ENCODE measurements at places on chromosomes 16 and 17.
A peak's percentile ranks its signal among the peaks of the same experiment; 100 is the strongest.

DNA sequence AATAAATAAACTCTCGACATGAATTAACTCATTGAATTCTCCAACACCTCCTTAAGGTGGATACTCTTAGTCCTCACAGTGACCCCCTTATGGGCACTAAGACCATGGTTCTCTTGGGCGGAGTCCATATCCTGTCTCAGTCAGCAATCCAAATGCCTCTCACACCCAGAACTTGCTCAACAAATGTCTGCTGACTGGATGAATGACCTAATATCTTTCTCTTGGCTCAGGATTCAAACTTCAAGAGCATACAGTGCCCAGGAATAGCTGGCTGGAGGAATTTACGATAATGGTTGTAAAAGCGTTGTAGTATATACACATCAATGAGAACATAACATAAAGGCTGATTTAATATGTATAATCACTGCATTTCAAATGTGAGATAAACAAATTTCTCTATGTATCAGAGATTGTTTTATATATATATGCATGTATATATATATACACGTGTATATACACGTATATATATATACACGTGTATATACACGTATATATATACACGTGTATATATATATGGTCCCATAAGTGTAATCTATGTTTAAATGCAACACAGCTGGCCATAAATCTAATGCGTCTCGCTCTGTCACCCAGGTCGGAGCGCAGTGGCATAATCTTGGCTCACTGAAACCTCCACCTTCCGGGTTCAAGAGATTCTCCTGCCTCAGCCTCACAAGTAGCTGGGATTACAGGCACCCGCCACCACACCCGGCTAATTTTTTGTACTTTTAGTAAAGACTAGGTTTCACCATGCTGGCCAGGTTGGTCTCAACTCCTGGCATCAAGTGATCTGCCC lies 6.5 kb upstream of the UBB start:
- no peak for DNase-seq

- DNase-seq, result no peak
Observed at GRCh38 chr17:49659661-49660382, 18.1 kb downstream of the SPOP start.

DNA sequence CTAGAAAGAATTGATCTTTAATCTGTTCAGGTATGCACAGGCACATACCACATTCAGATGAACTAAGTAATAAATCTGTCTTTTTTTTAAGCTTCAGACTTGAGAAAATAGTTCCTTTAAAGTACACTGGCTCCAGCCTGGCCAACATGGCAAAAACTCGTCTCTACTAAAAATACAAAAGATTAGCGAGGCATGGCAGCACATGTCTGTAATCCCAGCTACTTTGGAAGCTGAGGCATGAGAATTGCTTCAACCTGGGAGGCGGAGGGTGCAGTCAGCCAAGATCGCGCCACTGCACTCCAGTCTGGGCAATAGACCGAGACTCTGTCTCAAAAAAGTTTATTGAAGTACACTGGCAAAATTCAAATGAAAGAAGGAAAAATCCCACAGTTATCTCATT lies 111.0 kb upstream of the NETO2 start:
- DNase-seq, result no peak

DNA sequence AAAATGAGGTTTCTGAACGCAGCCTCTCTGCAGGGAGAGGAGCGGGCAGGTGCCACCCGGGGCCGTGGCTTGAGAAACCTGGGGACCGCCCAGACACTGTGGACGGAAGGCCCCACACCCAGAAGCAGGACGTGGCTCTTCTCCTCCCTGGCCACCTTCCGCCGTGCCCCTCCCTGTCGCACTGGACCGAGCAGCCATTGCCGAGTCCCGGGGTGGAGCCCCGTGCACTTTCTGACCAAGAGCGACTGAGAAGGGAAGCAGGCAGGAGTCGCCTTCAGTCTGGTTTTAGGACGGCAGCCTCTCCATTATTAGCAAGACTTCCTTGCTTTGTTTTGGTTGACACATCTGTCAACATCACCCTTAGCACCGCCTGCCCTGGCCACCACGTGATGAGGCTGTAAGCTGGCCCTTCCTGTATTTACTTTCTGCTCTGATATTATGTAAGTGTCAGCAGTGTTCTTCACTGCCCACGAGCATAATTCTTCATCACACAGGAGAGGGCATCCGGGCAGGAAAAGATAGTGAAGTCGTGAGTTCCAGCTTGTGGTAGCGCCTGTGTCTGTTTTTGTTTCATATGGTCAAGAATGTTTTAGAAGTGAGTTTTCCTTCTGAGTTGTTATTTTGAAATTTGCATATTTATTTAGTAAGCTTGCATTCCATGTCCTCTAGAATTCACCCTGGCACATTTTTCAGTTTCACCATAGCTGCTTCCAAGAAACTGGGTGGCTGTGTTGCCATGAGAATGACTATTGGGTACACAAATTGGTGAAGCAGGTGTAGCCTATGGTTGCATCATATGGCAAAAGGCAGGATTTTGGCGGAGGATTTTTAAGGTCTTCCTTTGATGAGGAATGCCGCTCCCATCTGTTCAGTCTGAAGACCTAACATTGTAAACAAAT lies 1.0 kb downstream of the HERPUD1 start:
- peak; percentile 90 for DNase-seq

DNA sequence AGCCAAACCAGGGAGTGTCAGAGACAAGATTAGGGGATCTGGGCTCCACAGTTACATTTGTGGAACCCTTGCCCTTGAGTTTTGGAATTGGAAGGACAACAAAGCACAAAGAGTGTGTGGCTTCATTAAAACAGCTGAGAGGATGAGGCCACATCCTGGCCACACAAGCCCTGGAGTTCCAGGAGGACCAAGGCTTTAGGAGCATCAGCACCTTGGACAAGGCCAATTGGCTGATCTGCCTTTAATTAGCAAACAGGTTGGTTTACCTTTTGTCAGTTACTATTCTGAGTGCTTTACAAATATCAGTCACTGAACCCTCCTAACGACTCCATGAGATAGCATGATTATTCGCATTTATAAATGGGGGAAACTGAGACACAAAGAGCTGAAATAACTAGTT lies 54.7 kb downstream of the SLC6A2 start:
- DNase-seq, result no peak

DNA sequence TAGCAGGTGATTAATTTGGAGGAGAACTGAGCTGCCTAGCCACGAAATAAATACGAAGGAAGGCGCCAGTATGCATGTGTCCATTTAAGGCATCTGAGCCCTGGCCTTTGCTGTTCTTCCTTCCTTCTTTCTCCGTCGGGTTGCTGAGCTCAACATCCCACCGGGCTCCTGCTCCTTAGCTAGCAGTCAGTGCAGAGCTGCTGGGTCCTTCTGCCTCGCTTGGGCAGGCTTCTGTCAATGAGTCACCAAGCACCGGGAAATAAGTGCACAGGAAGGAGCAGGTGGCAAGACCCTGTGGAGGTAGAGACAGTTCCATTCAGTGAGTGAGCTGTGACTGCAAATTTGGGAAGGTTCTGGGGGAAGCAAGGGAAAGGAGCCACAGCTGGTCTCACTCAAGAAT lies 120.7 kb downstream of the CCDC182 start:
- no peak for DNase-seq

- DNase-seq, result peak; percentile 31
Observed at GRCh38 chr16:83247767-83248372, 559.9 kb upstream of the HSBP1 start.

GRCh38 chr16:72125635-72126428 lies 32.2 kb downstream of the DHX38 start:
- DNase-seq, result peak; percentile 4

GRCh38 chr16:66549284-66550131 lies at the start of gene TK2:
TK2 (minus strand) TSS chr16:66550122; CDS start chr16:66550061, 61 bp downstream.
- peak; percentile 63 for DNase-seq

DNA sequence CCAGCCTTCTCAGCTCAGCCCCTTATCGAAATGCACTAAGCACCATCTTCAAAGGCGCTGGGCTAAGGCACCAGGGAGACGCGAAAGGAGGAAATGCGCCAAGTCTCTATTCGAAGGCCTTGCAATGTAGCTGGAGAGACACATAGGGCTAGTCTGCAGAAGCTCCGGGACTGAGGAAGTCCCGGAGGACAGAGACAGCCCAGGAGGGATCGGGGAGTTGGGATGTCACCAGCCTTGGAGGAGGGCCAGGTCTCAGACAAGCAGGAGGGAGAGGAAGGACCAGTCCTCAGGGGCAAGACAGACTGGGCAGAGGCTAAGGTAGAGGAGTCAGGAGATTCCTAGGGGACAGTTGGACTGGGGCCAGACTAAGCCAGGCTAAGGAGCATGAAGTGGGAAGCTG lies 8.5 kb downstream of the C17orf100 start:
- DNase-seq, result no peak

- peak; percentile 83 for DNase-seq
Observed at GRCh38 chr17:42659079-42659931, at the start of gene TUBG2. TUBG2 (plus strand) TSS chr17:42659284; CDS start chr17:42659504, 220 bp downstream.

DNA sequence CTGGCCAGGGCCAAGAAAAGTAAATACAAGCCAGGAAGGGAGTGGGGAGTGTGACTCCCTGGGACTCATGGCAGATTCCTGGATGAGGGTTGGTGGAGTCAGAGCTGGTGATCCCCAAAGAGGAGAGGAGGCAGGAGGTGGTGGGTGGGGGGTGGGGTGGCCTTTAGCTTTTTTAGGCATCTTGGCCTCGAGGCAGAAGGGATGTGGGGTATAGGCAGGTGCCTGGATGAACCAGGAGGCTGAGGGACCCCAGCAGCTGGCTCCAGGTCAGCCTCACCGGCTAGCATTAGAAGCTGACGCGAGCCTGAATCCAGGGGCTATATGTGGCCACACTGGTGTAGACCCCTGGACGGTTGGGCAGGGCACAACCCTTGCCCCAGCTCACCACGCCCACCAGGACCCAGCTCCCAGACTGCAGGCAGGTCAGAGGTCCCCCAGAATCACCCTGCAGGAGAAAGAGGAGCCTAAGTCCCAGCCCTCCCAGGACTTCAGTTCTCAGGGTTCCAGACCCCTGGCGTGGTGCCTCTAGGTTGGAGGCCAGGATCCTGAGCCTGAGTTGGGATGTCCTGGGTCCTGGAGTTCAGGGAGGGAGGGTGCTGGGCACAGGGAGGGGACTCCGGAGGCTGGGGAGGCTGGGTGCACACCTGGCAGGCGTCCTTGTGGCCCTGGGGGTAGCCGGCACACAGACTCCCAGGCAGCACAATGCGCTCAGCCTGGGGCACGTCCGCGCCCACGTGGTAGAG lies 2.8 kb downstream of the PRSS33 start:
- no peak for DNase-seq

DNA sequence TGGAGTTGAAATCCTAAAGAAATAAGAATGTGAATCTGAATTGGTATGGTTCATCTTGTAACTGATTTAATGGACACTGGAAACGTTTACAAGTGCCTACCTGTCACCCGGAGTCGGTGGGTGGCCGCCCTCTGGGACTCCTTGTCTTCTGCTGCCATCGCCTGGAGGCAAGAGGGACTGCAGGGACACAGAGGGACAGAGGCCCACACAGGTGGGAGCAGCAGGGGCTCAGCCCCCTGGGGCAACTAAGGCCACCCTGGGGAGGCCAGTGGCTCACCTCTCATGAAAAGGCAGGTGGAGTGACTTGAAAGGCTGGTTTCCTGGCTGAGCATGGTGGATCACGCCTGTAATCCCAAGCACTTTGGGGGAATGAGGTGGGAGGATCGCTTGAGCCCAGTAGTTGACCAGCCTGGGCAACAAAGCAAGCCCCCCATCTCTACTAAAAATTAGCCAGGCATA lies 23.2 kb downstream of the TMEM92 start:
- peak; percentile 14 for DNase-seq

- DNase-seq, result peak; percentile 74
Observed at GRCh38 chr17:45584092-45585036, 93.8 kb upstream of the PLEKHM1 start.

DNA sequence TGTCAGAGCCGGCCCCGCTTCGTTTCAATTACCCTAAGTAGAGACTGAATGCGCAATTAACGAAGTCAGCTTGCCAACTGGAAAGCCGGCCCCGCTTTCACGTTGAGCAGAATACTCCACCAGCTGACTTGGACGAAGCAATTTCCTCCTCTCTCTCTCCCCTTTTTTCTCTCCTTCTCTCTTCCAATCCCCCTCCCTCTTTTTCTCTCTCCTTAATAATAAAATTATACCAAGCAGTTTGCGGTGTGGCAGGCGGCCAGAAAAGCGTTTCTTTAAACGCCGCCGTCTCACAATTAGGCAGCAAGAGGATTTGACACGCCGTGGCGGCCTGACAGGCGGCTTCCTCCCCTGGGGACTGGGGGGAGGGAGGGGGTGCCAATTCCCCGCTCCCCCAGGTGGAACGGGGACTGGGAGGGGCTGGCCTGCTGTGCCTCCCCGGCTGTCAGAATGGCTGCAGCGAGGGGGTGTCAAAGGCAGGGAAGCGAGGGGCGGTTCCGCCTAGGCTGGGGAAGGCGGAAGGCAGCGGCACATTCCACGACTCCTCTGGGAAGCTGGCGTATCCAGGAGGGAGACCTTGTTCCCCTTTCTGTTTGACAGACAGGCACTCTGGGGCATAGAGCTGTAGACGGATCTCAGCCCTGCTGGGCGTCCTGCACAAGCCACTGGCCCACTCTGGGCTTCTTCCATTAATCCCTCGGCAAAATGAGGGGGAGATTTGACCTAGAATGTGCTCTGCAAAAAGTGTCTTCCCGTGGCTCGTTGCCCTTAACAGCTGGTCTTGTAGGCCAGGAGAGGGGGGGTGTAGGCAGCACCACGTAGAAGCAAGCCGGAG lies 52.7 kb downstream of the SREBF1 start:
- peak; percentile 83 for DNase-seq

- DNase-seq, result no peak
Observed at GRCh38 chr16:66256919-66257318, 109.6 kb upstream of the CDH5 start.

GRCh38 chr16:67339453-67339852 lies 12.8 kb downstream of the LRRC36 start:
- no peak for DNase-seq

DNA sequence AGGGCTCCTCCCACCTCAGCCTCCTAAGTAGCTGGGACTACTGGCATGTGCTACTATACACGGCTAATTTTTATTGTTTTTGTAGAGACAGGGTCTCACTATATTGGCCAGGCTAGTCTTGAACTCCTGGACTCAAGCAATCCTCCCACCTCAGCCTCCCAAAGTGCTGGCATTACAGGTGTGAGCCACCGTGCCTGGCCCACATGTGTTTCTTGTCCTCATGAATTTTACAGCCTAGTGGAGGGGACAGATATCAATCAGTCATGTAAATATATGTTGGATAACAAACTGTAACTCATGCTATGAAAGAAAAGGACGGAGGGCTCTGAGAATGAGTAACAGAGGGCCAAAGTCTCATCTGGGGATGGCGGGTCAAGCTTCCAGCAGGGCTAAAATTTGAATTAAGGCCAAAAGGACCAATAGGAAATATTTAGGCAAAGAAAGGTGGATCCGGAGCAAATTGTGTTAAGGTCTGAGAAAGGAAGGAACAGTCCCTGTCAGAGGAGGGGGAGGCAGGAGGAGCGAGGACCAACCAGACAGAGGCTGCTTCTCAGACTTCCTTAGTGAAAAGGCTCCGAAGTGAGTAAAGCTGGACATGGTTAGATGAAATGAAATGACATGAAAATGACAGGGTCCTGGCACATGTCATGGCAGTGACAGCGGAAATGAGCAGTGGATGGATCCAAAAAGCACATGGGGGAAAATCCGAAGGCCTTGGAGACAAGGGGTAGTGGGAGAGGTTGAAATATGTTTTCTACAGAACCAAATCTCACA lies 3.8 kb downstream of the PDZD9 start:
- no peak for DNase-seq

GRCh38 chr17:68305142-68305541 lies 13.8 kb downstream of the ARSG start:
- no peak for DNase-seq

All from globus pallidus (tissue), 1 donor.